A549 treated with DMSO at 1 μM for 4 hours (cell line): ENCODE measurements at places on chromosomes 3 and 15. TPM values are rescaled to one million over a fixed set of nuclear protein-coding genes. Genes with fewer than 3 reads are reported as not detected.

CCDC80 gene
- 36.4 to 72.1 TPM (median 53.7 TPM) in 5 replicates for total RNA-seq

PLOD2 gene
- 114 to 189 TPM (median 153 TPM) in 5 replicates for total RNA-seq

PDZRN3 gene
- total RNA-seq: not detected in 5 replicates

CATSPER2 gene
- total RNA-seq: 0.36 to 1.9 TPM (median 0.69 TPM) in 5 replicates

FGD5 gene
- 0.05 to 0.15 TPM (median 0.09 TPM) in 4 of 5 replicates, not detected in the other for total RNA-seq

IP6K2 gene
- 43.9 to 50.9 TPM (median 49.0 TPM) in 5 replicates for total RNA-seq

NR2F2 gene
- 18.5 to 28.5 TPM (median 23.6 TPM) in 5 replicates for total RNA-seq

CD200 gene
- total RNA-seq: not detected in 5 replicates

TTC21A gene
- total RNA-seq: 1.3 to 2.5 TPM (median 1.8 TPM) in 5 replicates

PLA1A gene
- total RNA-seq: 0.13 to 0.45 TPM (median 0.22 TPM) in 5 replicates

APOD gene
- total RNA-seq: 0.48 to 0.95 TPM (median 0.55 TPM) in 5 replicates

SHC4 gene
- total RNA-seq: 0.80 to 1.1 TPM (median 1.0 TPM) in 5 replicates

TRH gene
- not detected in 5 replicates for total RNA-seq

DPPA4 gene
- total RNA-seq: not detected in 5 replicates

ADGRG7 gene
- total RNA-seq: not detected in 5 replicates

DPPA2 gene
- not detected in 5 replicates for total RNA-seq

FBXL22 gene
- total RNA-seq: 0.21 to 0.30 TPM (median 0.26 TPM) in 5 replicates

TYRO3 gene
- total RNA-seq: 12.7 to 16.1 TPM (median 12.9 TPM) in 5 replicates

DLL4 gene
- total RNA-seq: 0.40 to 0.63 TPM (median 0.51 TPM) in 5 replicates

NLGN1 gene
- total RNA-seq: not detected in 5 replicates

LTK gene
- total RNA-seq: 0.05 to 0.11 TPM (median 0.06 TPM) in 3 of 5 replicates, not detected in the others

GP5 gene
- 0.03 to 0.07 TPM in 2 of 5 replicates, not detected in the others for total RNA-seq

P3H2 gene
- 33.5 to 53.7 TPM (median 45.8 TPM) in 5 replicates for total RNA-seq

PLCL2 gene
- 6.4 to 8.8 TPM (median 7.1 TPM) in 5 replicates for total RNA-seq

ROPN1 gene
- total RNA-seq: not detected in 5 replicates

SAMMSON gene
- not detected in 5 replicates for total RNA-seq

TEX55 gene
- total RNA-seq: not detected in 5 replicates

PLIN1 gene
- total RNA-seq: 0.05 to 0.17 TPM (median 0.08 TPM) in 4 of 5 replicates, not detected in the other

MYL3 gene
- not detected in 5 replicates for total RNA-seq

HRG gene
- total RNA-seq: not detected in 5 replicates

ST8SIA2 gene
- total RNA-seq: 0.40 to 1.1 TPM (median 0.64 TPM) in 5 replicates

ETV5 gene
- total RNA-seq: 27.0 to 38.4 TPM (median 31.6 TPM) in 5 replicates

USP50 gene
- not detected in 5 replicates for total RNA-seq

PIERCE2 gene
- 3.2 to 4.1 TPM (median 3.8 TPM) in 5 replicates for total RNA-seq

CCR9 gene
- total RNA-seq: not detected in 5 replicates

ECE2 gene
- total RNA-seq: not detected in 5 replicates

CAPN3 gene
- 0.21 to 0.95 TPM (median 0.23 TPM) in 5 replicates for total RNA-seq

KIF7 gene
- 3.9 to 4.9 TPM (median 4.3 TPM) in 5 replicates for total RNA-seq

FMN1 gene
- total RNA-seq: 0.24 to 0.44 TPM (median 0.33 TPM) in 5 replicates

LAMB2 gene
- 87.0 to 93.1 TPM (median 91.1 TPM) in 5 replicates for total RNA-seq

DUOXA2 gene
- total RNA-seq: not detected in 5 replicates
